ENCODE measurements at places on chromosomes 5 and 9. TPM values are rescaled to one million over a fixed set of nuclear protein-coding genes. Genes with fewer than 3 reads are reported as not detected.

DNA sequence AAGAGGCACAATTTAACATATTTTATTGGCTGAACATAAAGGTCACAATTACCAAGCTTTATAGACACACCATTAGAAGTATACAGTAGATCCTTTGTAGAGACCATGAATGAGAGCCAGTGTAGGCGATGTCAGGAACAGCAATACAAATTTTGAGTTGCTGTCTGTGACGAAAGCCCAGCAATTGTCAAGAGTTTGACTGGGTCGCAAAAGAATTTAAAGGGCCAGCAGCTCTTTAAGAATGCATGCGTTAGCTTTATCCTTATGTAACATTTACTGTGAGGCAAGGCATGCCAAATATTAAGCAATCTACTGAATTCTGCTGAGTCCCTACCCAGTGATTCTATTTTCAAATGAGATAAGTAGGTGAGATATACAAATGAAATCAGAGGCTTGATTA is 236.9 kb downstream of the ARRDC3 start:
- no peaks in the 10 kb centered on the region for H3K27me3 ChIP-seq
- H3K36me3 ChIP-seq: no peaks in the 10 kb centered on the region
- no peak overlapping the region for H3K4me3 ChIP-seq
- peak overlapping the region; percentile 77 for H3K27ac ChIP-seq
- DNase-seq: no peak
- H3K4me1 ChIP-seq: peaks cover 5% of the 10 kb centered on the region

GRCh38 chr9:6007770-6008168 is 7.7 kb downstream of the RANBP6 start:
- H3K4me3 ChIP-seq: peak overlapping the region; percentile 82
- peak; percentile 82 for DNase-seq
- H3K27ac ChIP-seq: peak overlapping the region; percentile 100
- H3K36me3 ChIP-seq: no peaks in the 10 kb centered on the region
- peaks cover 14% of the 10 kb centered on the region for H3K4me1 ChIP-seq
- no peaks in the 10 kb centered on the region for H3K27me3 ChIP-seq

The EPB41L4B gene
- 3.9 TPM for total RNA-seq

GRCh38 chr5:31453522-31453921 is 78.4 kb downstream of the DROSHA start:
- H3K27ac ChIP-seq: no peak overlapping the region
- no peak for DNase-seq
- no peaks in the 10 kb centered on the region for H3K27me3 ChIP-seq

GRCh38 chr5:54309691-54310432 is 511 bp downstream of the ARL15 start:
- H3K27ac ChIP-seq: peak overlapping the region; percentile 87
- no peaks in the 10 kb centered on the region for H3K4me1 ChIP-seq
- no peaks in the 10 kb centered on the region for H3K36me3 ChIP-seq

GRCh38 chr5:125227333-125228095 is 481.1 kb upstream of the ZNF608 start:
- no peaks in the 10 kb centered on the region for H3K36me3 ChIP-seq
- no peaks in the 10 kb centered on the region for H3K27me3 ChIP-seq
- H3K4me3 ChIP-seq: no peak overlapping the region
- no peak for DNase-seq
- H3K4me1 ChIP-seq: no peaks in the 10 kb centered on the region
- H3K27ac ChIP-seq: no peak overlapping the region

GRCh38 chr9:71901695-71902597 is 9.0 kb downstream of the ABHD17B start:
- no peaks in the 10 kb centered on the region for H3K36me3 ChIP-seq
- H3K4me3 ChIP-seq: no peak overlapping the region
- no peak overlapping the region for H3K27ac ChIP-seq
- no peaks in the 10 kb centered on the region for H3K27me3 ChIP-seq

Data from uterus (tissue), 4 donors.